AML-193 (cell line): ENCODE measurements at places on chromosomes 11 and 22.

- DNase-seq: no peak
These were observed 1460.5 kb downstream of the TBC1D22A start for GRCh38 chr22:48222742-48223487.

- DNase-seq: no peak
These were observed at the start of gene PKNOX2 for GRCh38 chr11:125164422-125165110. Gene PKNOX2, plus strand, starts transcription at chr11:125164751. Its CDS starts 186,555 bp downstream, at chr11:125351306.

- no peak for DNase-seq
These were observed 44.0 kb downstream of the KIAA1671 start for GRCh38 chr22:24996420-24996952.

DNA sequence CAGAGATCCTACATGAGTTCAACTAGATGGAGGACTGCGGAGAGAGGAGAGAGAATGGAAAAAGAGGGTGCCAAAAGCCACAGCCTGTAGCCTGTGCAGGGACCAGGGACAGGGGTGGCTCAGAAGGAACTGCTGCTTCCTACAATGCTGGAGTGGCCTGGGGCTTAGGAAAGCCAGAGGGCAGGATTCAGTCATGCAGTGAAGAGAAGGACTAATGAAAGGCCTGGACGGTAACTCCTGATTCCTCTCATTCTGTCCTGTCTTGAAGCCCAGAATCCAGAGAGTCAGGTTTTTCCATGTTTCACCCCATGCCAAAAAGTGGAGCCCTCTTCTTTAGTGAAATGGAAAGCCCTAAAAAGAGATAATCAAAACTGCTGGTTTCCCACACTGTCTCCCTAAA lies 48.4 kb upstream of the INCENP start:
- no peak for DNase-seq

DNA sequence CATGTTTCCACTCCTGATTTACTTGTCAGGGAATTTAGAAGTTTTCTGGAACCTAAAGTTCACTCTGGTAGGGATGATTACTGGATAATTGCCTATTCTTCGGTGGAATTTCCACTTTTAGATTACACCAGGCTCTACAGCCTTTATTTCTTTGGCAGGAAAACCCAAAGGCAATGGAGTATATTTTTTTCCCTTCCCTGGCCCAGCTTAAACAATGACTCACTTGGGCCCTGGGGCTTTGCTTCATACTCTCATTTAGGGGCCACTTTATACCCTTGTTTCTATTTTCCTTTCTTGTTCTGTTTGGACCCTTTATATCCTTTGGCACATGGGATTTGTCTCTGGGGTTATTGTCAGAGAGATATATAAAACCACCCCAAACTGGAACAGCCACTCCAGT lies 114.7 kb downstream of the CSTPP1 start:
- DNase-seq: no peak

- DNase-seq: peak; percentile 1
These were observed 1.7 kb upstream of the IGSF22 start for GRCh38 chr11:18727479-18728236.

- no peak for DNase-seq
These were observed 2.4 kb upstream of the SYT8 start for GRCh38 chr11:1832211-1832919.

DNA sequence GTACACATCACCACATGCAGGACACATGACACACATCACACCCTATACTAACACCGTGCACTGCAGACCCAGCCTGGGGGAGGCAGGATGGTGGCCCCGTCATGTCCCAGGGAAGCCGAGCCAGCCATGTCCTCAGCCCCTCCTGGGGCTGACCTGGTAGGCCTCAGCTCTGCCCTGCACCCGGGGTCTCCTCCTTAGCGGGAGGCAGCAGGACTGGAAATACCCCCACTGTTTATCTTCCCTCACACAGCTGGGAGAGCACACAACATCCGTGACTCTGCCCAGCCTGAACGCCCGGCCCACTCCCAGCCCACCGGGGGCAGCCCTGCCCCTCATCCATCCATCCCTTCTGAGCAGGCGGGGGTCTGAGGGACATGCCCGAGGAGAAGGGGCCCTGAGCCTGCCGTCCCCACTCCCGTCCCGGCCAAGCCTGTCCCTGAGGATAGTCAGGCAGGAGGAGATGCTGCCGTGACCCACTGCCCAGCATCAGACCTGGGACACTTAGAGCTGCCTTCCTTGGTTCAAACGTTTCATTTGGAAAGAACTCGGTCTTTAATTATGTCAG lies 945.0 kb downstream of the BRD1 start:
- DNase-seq: no peak

GRCh38 chr11:108224366-108224765 lies 1.5 kb downstream of the ATM start:
- no peak for DNase-seq

- DNase-seq: no peak
These were observed 92.9 kb upstream of the USP47 start for GRCh38 chr11:11748706-11749365.

GRCh38 chr11:126282736-126283591 lies at the start of gene TIRAP:
Gene TIRAP, plus strand, starts transcription at chr11:126283093. Its CDS starts 7,802 bp downstream, at chr11:126290895.
- peak; percentile 64 for DNase-seq

DNA sequence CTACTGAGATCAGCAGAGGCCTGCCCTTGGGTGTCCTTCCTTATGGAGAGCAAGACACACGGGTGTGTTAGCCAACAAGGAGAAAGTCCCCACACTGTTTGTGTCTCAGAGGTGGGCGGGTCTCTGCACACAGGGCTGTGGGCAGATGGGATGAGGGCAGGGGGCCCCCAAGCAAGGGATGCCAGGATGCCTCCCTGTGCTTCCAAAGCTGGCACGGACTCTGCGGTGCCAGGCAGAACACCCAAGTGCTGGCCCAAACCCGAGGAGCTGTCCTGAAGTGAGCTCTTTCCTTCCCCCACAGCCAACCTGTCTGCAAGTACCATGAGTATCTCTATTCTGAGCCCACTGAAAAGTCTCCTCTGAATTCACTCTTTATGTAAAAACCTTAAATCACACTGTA lies 273.3 kb downstream of the CTTN start:
- no peak for DNase-seq

DNA sequence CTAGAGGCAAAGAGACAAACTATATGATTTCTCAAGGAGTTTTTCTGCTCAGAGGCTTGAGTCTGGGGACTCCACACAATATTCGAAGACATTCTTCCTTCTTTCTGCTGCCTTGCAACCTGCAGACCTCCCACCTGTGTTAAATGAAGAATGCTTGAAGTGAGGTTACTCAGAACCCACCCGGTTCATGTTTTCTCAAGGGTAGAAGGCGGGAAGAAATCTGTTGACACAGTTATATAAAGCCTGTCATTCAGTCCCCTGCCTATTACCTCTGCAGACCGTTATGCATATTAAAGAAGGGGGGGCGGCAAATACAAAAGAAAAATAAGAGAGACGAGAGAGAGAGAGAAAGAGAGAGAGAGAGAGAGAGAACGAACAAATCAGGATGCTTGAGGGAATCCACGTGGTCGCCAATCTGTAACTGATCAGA lies 2.2 kb upstream of the KMT2A start:
- peak; percentile 33 for DNase-seq

- no peak for DNase-seq
These were observed 37.4 kb upstream of the CD82 start for GRCh38 chr11:44528103-44528502.

GRCh38 chr11:88300888-88301487 lies 36.5 kb downstream of the CTSC start:
- no peak for DNase-seq

DNA sequence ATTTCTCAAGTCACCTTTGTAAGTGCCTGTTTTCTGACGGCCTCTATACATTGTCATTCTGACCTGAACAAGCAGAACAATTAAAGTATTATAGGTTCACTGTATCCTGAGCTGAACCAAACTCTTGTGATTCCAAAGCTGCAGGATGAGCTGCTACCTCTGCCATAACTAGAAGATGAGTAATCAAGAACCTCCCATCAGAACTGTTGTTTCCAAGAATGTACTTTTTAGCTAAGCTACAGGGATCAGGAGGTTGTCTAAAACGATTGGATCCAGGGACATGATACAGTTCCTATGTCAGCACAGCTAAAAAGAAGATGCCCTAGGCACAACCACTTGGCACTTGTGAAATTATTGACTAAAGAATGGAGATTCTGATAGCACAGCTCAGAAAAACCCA lies 288.4 kb upstream of the CCDC90B start:
- no peak for DNase-seq

DNA sequence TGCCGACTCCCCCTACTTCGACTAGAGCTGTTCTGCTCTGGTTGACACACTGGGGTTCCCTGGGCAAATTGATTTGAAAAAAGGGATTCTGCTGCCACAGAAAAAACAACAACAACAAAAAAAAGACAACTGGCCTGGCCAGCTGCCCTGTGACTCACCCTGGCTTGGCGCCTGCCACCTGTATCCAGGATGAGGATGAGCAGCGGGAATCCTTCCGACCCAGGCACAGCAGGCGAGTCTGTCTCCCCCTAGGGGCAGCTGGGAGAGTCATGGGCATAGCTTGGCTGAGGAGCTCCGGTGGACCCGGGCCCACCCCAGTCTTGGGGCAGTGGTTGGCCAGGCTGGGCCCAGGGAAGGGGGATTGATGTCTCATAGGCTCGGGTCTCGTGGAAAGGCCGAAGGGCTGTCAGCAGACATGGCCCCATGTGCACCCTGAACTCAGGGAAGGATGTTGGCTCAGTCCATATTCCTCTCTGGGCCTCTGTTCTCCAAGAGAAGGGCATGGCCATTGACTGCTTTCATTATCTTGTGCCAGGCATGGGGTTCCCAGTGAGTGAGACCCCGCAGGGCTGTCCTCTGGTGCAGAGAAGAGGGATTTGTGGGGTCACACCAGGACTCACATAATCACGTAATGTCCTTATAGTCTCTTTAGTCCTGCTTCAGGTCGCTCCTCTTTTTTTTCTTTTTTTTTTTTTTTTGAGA lies 10.4 kb upstream of the SUN2 start:
- peak; percentile 17 for DNase-seq

- no peak for DNase-seq
These were observed 228.6 kb upstream of the DDI1 start for GRCh38 chr11:103807806-103808205.

GRCh38 chr22:39173787-39174497 lies 21.5 kb upstream of the CBX7 start:
- DNase-seq: no peak

GRCh38 chr22:50531546-50531961 lies 1.7 kb upstream of the TYMP start:
- DNase-seq: no peak

- no peak for DNase-seq
These were observed 27.3 kb upstream of the CREB3L1 start for GRCh38 chr11:46249938-46250744.

- DNase-seq: no peak
These were observed 550.5 kb downstream of the MIAT start for GRCh38 chr22:27207907-27208306.

DNA sequence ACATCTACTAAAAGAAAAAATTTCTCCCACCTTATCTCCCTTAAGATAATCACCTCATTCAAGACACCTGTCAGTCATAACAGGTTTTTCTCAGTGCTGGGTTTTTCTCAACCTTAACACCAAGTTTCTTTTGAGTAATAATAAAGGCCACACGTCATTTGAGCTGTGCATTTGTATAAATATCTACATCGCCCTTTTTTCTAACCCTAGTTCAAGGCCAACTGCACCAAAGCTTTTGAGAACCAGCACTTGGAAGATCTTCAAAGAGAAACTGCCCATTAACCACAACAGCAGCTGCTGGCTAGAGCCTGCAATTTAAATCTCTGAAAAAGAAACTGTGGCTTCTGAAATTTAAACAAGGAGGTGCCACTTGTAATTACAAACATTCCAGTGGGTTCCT lies 6.9 kb downstream of the CADM1 start:
- no peak for DNase-seq

- DNase-seq: no peak
These were observed 28.6 kb downstream of the PRCP start for GRCh38 chr11:82871646-82872045.

DNA sequence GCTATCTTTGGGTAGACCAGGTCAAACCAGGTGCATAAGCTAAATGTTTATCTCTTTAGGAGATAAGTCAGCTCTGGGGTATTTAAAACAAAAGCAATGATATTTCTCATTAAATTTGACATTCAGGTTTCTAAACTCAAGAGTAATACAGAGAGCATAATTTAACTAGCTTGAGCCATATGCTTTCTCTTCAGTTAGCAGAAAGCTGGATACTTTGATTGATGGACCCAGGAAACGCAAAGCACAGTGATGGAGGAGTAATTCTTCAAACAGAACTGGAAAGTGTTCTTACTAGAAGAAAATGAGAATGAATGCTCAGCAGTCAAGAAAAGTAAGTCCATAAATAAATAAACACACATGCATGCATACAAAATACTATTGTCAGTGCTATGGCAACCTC lies 885.7 kb upstream of the RAG2 start:
- no peak for DNase-seq

GRCh38 chr22:39592081-39593065 lies 21.8 kb downstream of the CACNA1I start:
- no peak for DNase-seq

GRCh38 chr22:43624144-43624998 lies 187.7 kb downstream of the EFCAB6 start:
- DNase-seq: no peak

GRCh38 chr11:35247863-35248262 lies 108.9 kb downstream of the CD44 start:
- DNase-seq: no peak

DNA sequence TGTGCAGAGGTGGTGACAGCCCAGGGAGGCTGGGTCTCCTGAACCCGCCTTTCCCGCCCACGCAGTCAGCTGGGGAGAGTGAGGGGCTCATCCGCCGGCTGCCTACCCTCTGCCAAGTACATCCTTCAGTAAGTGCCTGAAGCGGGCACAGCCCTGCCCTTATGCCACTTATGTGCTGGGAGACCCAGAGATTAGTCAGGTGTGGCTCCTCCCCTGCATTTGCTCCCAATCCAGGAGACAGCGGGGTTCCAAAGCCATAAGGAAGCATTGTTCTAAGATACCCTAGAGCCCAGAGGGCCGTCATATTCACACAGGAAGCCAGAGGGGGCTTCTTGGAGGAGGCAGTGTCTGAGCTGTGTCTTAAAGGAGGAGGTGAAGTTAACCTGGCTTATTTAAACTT lies 5.8 kb upstream of the PPP6R3 start:
- no peak for DNase-seq

DNA sequence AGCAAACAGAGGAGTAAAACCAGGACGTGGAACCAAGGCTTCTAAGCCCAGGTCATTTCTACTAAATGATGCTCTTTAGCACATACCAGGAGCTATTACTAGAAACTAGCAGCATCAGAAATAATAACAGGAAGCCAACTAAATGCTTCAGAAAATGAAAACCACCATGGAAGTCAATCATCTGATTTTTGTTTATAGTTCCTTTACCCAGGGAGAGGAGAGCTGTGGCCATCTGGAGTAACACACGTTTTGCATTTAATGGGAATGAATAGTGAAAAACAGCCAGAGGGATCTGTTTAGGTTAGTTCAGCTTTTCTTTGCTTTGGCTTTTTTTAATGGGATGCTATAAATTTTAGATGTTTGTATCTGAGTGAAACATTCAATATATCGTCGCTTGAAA lies 250.7 kb upstream of the ARHGAP20 start:
- no peak for DNase-seq
